ENCODE measurements at places on chromosomes 13 and 19. TPM values are rescaled to one million over a fixed set of nuclear protein-coding genes. Genes with fewer than 3 reads are reported as not detected.

Gene ICAM4
- not detected for total RNA-seq

Gene TUBB4A
- not detected for total RNA-seq

Gene SRRM5
- total RNA-seq, result 0.10 TPM

Gene PALM3
- total RNA-seq, result not detected

Gene ZNF534
- not detected for total RNA-seq

Gene SIPA1L3
- total RNA-seq, result 32.2 TPM

Gene THSD1
- 67.3 TPM for total RNA-seq

Gene SIGLEC11
- total RNA-seq, result not detected

Gene STRN4
- total RNA-seq, result 110 TPM

Gene C19orf67
- total RNA-seq, result not detected

Gene UBE2L5
- not detected for total RNA-seq

Gene GDF15
- total RNA-seq, result 159 TPM
